CD4-positive, alpha-beta T cell treated with Interleukin-21 for 1 hour (primary cell): ENCODE measurements at places on chromosomes 5 and 9.

- no peak for DNase-seq
Observed at GRCh38 chr5:58497921-58498320, 6.7 kb downstream of the GAPT start.

GRCh38 chr5:145975361-145976066, 39.1 kb downstream of the SH3RF2 start:
- no peak for DNase-seq

- no peak for DNase-seq
Observed at GRCh38 chr5:66415208-66415607, 181.0 kb upstream of the MAST4 start.

GRCh38 chr5:2705861-2706260, 45.6 kb downstream of the IRX2 start:
- DNase-seq: no peak

DNA sequence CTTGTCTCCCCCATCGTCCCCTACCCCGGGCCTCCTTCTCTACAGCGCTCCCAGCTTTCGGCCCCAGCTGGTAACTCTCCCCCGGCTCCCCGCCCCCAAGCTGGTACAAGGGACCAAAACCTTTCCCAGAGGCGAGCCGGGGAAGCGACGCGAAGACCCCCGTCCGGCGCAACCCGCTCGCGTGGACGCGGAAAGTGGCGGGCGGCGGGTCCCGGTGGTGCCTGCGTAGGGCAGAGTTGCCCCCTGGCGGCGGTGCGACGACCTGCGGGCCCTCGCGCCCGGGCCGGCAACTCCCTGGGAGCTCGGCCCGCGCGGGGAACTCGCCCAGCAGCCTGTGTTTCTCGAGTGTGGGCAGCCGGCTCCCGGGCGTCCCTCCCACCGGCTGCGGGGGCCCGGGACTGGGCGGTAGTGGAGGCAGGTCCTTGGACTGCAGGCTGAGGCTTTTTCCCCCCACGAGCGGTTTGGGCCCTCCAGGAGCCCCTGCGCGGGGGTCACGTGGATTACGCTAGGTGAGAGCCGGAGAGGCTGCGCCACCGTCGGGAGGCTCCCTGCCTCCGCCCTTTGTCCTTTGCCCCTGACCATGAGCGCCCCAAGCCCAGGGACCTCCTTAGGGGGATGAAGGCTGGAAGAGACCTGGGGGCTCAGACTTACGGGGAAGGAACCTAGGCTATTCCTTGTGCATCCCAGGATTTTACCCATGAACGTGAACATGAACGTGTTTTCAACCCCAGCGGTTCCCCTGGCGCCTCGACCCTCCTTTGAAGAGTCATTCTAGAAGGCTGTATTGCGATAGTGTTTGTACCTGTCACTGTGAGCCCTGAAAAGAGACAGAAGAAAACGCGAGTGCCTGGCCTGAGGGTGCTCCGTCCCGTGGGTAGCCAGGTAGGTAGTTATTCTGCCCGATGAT, 2.9 kb upstream of the FOXD1 start:
- peak; percentile 67 for DNase-seq

DNA sequence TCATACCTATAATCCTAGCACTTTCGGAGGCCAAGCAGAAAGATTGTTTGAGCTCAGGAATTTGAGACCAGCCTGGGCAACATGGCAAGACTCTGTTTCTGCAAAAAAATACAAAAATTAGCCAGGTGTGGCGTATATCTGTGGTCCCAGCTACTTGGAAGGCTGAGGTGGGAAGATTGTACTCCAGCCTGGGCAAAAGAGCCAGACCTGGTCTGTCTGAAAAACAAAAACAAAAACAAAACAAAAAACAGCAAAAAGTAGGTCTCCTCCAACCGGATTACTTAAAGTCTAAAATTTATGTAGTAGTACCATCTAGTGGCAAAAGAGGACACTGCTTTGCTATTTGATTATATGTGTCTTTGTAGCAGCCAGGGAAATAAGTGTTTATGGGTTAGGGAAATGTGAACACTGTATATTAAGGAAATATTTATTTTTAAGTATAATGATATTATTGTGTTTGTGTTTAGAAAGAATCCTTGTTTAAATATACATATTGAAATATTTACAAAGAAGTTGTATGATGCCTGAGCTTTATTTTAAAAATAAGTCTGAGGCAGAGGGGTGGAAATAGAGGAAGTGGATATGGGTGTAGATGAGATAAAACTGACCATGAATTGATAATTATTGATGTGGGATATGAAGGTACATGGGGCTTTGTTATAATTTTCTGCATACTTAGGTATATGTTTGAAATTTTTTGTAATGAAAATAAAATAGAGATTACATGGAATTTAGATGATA, 20.0 kb downstream of the APC start:
- peak; percentile 69 for DNase-seq

DNA sequence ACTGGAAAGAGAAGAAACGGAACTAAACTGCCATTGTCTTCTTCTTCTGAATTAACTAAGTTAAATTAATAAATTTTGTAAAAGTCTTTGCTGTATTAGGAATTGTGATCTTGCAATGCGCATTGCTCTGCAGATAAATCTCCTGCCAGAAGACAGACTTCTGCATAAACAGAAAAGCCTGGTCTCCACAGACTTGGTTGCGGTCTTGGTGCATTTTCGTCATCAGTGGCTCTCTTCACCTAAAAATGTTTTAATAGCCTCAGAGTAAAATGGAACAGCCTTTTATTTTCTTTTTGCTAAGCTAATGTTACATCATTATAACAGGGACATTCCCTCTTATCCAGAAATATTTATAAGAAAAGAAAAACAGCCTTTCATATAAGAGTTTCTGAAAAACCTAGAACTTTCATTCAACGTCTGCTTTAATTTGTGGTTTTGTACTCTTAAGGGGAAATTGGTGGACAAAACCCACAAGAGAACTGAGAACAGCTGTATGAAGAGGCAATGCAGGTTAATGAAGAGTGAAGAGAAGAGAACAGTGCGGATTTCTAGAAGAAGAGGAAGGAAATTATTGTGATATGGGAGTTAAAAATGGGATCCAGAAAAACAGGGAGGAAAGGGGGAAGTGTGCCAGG, 10.1 kb downstream of the IFNA5 start:
- no peak for DNase-seq

DNA sequence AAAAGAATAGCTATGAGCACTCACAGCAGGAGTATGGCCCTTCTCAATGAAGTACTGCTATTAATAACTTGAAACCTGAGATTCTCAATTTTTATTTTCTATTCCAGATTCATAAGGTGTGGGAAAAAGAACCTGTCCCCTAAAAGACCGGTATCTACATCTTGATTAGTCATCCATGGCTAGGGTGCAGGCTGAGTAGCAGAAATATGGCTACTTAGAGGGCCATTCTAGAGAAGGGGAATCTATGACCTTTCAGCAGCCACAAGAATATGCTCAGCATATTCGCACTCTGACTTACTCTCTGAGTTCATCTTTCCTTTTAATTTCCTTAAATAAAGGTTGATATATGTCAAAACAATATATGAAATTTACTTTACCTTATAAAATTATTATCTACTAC, 27.7 kb downstream of the WDR36 start:
- no peak for DNase-seq

- DNase-seq: no peak
Observed at GRCh38 chr9:86637515-86637914, 283.3 kb upstream of the TUT7 start.

DNA sequence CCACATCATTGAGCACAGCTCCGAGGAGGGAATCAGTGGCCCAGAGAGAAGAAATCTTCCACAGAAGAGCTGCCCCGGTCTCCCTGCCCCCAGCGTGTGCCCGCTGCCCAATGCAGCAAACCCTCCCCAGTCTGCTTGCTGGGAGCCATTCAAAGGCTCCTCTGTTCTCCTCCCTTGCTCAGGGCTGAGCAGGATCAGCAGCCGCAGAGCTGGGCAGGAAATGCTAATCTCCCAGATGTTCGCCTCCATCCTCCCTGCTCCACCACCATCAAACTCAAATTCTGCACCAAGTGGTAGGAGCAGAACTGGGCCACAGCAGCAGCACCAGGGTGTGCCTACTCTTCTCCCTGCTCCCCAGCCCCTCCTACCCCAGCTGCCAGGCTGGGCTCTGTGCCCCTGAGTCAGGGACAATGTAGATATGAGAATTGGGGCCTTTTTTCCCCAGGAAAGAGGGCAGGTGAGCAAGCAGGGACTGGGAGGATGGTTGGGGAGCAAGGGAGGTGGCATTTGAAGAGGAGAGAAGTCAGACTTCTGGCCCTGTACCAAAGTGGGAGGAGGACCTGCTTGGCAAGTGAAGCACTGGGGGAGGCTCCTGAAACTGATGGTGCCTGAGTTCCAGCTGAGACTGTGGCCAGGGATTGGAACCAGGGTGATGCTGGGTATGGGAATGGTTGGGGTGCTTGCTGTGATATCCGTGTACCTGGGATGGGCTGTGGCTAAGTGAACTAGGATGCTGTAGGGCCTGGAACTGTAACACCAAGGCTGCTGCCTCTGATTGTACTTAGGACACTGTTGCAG, 1.9 kb upstream of the PCDH1 start:
- no peak for DNase-seq

GRCh38 chr5:57102905-57103255, 71.0 kb upstream of the GPBP1 start:
- no peak for DNase-seq

DNA sequence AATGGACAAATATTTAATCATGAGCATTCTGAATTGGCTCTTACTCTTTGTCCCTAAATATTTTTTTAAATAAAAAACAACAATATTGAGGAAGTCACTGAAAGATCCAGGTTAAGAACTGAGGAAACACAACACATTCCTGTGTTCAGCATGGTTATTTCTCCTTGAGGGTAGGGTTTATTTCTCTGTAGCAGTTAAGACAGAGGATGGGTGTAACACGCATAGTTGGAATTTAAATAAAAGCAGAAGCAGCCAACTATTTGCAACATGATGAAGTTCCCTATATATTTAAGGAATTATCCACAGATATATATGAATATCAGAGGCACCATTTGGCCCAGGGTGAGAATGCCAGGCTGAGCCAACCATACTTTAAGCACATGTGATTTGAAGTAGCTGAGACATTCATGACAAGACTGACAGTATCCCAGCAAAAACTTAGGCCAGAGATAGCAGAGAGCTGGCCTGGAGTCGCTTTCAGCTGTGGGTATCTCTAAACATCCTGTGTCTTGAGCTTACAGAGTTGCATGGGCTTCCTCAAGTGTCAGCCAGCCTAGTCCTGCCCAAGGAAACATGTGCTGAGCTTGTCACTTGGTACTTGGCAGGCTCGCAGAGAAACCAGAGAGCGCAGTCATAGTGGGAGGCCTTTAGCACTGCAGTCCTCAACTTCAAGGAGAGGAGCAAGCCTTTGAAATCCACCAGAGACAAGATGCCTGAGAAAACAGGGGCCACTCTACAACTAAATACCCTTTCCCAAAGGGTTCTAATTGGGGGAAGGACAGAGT, 43.6 kb downstream of the SEMA5A start:
- no peak for DNase-seq

- DNase-seq: no peak
Observed at GRCh38 chr9:106829666-106830408, 33.1 kb upstream of the ZNF462 start.
